ENCODE measurements at places on chromosomes 4 and X. TPM values are rescaled to one million over a fixed set of nuclear protein-coding genes. Genes with fewer than 3 reads are reported as not detected.

MAGEA1 gene
- total RNA-seq, result not detected

SMIM31 gene
- total RNA-seq, result not detected

OCRL gene
- 20.2 TPM for total RNA-seq

FAM241A gene
- 1.9 TPM for total RNA-seq

Measured in tracheal epithelial cell (primary cell).